ENCODE measurements at places on chromosomes 16 and 17. TPM values are rescaled to one million over a fixed set of nuclear protein-coding genes. Genes with fewer than 3 reads are reported as not detected.

TBC1D3K gene
- total RNA-seq = not detected

NGFR gene
- total RNA-seq = 0.13 TPM

DNA sequence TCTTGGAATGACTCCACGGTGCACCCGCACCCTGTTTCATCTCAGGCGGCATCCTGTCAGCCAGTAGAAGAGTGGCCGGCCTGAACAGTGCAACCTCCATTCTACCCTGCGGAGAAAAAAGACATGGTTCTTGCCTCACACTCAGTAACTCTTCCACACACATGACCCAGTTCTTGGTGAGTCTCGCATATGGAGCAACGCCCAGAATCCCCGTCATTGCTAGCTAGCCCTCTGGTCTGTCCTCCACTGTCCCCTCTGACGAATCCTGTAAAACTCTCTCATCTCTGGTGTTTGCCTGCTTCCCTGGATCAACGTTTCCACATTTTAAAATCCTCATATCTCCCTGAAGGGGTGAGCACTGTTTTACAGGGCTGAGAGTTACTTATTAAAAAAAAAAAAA is 4.2 kb upstream of the RDM1 start:
- DNase-seq = no peak

GRCh38 chr16:55703003-55704001 is 47.5 kb downstream of the SLC6A2 start:
- DNase-seq = peak; percentile 56

GRCh38 chr16:51239196-51239595 is 88.1 kb upstream of the SALL1 start:
- no peak for DNase-seq

GRCh38 chr17:32910769-32911168 is 17.2 kb upstream of the TMEM98 start:
- no peak for DNase-seq

DNA sequence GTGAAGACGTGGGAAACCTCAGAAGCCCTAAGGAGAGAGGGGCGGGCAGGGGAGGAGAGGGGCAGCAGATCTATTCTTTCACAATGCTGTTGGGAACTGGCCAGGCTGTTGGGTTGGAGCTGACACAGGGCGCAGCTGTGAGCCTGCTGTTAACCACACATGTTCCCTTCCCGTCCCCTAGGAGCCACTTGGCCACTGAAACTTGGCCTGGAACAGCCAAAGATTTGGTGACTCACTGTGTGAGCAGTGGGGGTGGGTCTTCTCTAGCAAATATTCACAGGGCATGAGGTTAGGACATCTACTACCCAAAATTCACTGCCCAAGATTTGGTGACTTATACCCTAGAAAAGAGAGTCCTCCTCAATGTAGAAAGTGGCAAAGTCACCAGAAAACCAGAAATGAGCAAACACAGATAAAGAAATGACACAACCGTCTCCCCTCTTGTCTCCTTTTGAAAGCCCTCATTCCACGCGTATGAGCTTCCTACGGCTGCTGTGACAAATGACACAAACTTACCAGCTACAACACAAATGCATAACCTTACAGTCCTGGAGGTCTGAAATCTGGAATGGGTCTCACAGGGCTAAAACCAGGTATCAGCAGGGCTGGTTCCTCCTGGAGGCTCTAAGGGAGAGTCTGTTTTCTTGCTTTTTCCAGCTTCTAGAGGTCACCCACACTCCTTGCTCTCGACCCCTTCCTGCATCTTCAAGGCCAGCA is 6.3 kb downstream of the TBC1D16 start:
- DNase-seq = peak; percentile 46

GRCh38 chr16:51875834-51876600 is 670.9 kb downstream of the TOX3 start:
- no peak for DNase-seq

Data from HFFc6 (cell line).